ENCODE measurements at places on chromosomes 3 and 15.

DNA sequence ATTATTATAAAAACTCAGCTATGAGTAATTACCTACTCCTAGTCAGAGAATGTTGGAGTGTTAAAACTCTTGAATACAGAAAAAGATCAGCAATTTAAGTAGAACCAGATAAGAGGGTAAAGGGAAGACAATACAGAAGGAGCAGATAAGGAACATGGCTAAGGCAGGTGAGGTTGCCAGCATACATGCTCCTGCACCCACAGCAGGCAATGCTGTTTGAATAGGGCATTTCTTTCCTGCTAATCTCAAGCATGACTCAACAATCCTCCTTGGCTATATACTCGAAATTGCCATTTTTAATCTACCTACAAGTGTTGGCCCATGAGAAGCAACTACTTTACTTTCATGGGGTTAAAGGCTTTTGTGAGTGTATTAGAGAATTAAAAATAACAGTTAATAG lies 494.5 kb downstream of the DIPK2A start:
- DNase-seq = no peak

DNA sequence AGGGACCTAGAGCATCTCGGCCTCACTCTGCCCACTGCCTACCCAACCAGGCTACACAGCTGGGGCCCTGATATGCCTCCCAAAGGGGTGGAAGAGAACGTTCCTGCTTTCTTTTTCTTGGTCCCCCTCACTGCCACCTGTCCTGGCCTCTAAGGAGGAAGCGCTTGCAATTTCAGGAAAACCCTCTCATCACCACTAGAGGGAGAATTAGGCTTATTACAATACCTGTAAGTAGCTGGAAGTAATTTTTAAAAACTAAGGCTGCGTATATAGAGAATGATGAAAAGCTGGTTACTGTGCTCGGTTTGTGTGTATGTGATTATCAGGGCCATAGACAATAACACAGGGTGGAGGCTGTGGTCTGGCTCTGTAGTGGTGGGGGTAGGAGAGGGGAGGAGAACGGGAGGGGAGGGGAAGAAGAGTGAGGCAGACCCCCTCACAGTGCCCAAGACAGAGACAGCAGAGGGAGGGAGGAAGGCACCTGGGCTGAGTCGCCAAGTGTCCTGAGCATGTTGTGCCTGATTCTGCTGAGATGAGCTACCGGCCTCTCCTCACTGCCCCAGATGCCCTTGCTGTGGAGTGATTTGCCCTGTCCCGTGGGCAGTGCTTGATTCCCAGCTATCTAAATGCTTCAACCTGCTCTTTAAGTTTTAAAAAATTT lies 3.3 kb downstream of the GABRG3 start:
- no peak for DNase-seq

DNA sequence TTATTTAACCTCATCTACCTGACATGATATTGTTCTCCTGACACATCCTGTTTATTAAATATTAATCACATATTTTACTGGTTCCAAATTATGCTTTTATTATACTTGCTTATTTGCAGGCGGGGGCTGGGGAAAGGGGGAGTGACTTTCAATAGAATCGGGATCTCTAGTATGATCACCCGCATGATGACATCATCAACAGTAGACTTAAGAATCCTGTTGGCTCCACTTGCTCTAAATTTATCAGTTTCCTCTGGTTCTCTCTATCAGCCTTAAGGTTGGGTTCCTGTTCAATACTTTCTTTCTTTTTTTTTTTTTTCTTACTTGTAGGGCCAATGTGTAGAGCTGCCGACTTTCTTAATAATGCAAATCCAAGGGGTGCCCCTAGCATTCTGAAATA lies 317.5 kb downstream of the BCHE start:
- DNase-seq = no peak

DNA sequence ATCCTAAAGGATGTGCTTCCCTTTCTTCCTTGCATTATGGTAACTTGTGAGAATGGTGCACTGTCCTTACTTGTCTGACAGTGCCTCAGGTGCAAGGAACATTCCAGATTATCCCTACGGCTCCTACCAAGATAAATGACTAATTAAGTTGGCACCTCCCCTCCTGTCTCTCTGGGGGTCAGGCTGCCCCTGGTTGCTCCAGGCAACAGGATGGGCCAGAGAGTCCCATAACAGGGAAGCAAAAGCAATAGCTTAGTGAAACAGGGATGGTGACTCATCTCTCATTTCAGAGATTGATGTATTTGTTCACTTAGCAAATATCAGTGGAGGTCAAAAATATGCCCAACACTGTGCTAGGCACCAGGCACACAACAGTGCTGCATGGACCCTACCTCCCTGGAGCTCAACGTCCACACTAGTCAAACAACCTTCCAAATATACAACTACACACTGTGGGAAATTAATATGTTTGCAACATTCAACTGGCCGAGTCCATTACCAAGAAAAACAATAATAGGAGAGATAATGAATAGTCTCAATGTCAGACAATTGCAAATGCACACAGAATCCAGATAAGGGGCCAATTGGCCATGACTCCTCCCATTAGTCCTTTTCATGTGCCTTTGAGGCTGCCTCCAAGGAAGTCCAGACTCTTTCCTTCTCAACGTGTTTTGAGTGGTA lies 249.0 kb downstream of the TLE3 start:
- DNase-seq = no peak

- DNase-seq = no peak
Measured at GRCh38 chr3:17135696-17136095, 250.9 kb downstream of the PLCL2 start.

DNA sequence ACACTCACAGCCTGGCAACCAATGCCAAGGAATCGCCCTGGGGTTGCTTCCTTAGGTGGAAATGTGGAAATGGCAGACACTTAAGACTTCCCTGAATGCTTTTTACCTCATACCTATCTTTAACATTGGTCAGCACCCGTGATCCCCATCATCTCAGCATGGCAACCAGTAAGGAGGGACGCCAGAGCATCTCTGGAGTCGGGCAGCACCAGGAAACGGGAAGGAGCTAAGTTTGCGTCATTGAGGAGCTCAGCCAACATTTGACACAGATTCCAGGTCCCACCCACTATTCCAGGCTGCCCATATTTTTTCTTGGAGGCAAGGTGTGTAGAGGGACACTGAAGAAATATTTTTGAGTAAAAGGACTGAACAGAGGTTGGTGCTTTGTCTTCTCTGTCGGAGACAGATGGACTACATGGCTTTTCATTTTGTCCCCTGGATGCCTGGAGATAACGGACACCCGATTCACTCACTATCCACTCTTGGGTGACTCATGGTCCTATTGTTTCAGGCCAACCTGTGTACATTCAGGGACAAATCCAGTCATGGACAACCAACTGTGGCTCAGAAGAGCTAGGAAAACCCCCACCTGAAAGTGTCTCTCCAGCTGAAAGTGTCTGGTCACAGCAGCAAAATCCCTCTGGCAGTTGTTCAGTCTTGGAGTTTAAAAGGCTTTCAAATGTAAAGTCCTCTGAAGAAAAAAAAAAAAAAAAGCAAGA lies 70.4 kb upstream of the OXTR start:
- no peak for DNase-seq

GRCh38 chr3:61417352-61417751 lies 144.0 kb upstream of the PTPRG start:
- DNase-seq = no peak

GRCh38 chr3:197195326-197195725 lies 103.1 kb downstream of the DLG1 start:
- no peak for DNase-seq

- DNase-seq = no peak
Measured at GRCh38 chr15:51075826-51076523, 18.7 kb downstream of the TNFAIP8L3 start.

- no peak for DNase-seq
Measured at GRCh38 chr3:17013571-17013970, 128.8 kb downstream of the PLCL2 start.

- no peak for DNase-seq
Measured at GRCh38 chr15:69498987-69499386, 46.4 kb downstream of the RPLP1 start.

GRCh38 chr15:33994005-33994615 lies 25.8 kb downstream of the CHRM5 start:
- no peak for DNase-seq

- DNase-seq = no peak
Measured at GRCh38 chr3:157275832-157276231, 115.9 kb upstream of the CCNL1 start.

GRCh38 chr3:62582495-62583172 lies 209.3 kb upstream of the FEZF2 start:
- no peak for DNase-seq

DNA sequence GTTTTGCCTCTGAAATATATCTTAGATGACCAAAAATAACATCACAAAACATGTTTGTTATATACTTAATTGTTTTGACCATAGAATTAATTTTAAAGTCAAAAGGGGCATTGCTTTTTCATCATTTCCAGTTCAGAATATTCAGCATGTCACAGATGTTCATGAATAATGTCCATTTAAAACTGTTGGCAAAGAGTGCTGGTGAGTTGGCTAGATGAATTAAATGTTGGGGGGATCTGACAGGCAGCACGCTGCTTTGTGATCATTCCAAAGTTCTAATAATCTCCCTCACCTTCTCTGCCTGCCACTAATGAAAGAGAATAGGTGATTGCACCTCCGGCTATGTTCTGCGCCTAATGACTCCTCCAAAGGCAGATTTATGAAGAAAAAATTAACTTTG lies 139.2 kb upstream of the MLF1 start:
- no peak for DNase-seq

GRCh38 chr3:115518100-115518852 lies 105.0 kb upstream of the GAP43 start:
- no peak for DNase-seq
